NCI-H1436 treated with DMSO at 0.1 percent for 48 hours (cell line): ENCODE measurements at places on chromosomes 3 and 15.

- no peak for DNase-seq
Observed at GRCh38 chr15:59420986-59421618, 16.9 kb upstream of the FAM81A start.

DNA sequence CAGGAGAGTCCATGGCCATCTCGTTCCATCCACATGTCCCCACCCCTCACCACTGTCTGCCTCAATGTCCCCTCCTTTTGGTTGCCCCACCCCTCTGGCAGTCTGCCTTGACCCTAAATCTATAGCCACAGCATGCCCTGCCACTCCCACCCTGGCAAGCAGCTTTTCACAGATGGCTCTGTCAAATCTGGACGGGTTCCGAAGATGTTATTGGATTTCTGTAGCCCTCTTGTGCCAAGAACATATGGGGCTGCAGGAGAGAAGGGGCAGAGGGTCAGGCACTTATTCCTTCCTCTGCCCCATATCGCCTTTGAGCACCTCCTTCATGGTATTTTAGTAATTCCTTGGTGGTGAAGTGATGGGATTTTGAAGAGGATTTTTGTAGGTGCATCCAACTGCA lies 57.1 kb downstream of the EPHB1 start:
- DNase-seq, result no peak

- DNase-seq, result no peak
Observed at GRCh38 chr3:172446198-172446597, 2.1 kb downstream of the GHSR start.

GRCh38 chr3:149152420-149152819 lies 23.0 kb downstream of the HPS3 start:
- no peak for DNase-seq
